ENCODE measurements at places on chromosomes 3 and 15.

DNA sequence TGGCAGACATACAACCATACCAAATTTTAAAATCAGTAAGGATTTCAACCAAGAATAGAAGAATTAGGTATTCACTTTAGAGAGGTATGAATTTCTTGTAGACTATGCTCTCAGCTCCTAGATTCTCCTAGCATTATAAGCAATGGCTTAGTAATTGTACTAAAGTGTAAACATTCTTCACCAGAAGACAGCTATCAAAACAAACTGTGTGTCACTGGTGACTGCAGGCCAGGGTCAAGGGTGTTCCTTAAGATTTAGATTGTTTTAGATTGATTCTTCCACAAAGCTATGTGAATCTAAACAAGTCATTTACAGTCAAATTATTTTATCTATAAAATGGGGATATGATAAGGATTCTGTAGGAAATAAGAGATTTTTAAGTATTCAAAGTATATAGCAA is 23.1 kb upstream of the GP5 start:
- no peak for DNase-seq

GRCh38 chr3:107598926-107599771 is 76.4 kb downstream of the BBX start:
- DNase-seq, result peak; percentile 53

GRCh38 chr15:98800437-98801233 is 152.3 kb downstream of the IGF1R start:
- DNase-seq, result peak; percentile 80

DNA sequence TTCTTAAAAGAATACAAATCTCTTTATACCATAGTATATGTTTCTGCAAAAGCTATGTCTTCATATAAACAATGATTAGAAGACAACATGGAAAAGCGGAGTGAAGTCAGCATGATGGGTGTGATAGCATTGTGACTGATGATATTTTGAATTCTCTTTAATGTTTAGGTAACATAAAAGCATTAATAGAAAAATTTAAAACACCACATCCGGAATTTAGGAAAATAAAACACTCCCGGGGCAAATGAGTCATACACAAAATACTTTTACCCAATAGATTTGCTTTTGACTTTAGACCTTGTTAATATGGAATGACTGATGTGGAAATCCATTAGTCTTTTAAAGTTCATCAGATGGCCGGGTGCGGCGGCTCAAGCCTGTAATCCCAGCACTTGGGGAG is 134.7 kb downstream of the P3H2 start:
- DNase-seq, result no peak

GRCh38 chr3:158789592-158789991 is 12.3 kb upstream of the MFSD1 start:
- DNase-seq, result no peak

DNA sequence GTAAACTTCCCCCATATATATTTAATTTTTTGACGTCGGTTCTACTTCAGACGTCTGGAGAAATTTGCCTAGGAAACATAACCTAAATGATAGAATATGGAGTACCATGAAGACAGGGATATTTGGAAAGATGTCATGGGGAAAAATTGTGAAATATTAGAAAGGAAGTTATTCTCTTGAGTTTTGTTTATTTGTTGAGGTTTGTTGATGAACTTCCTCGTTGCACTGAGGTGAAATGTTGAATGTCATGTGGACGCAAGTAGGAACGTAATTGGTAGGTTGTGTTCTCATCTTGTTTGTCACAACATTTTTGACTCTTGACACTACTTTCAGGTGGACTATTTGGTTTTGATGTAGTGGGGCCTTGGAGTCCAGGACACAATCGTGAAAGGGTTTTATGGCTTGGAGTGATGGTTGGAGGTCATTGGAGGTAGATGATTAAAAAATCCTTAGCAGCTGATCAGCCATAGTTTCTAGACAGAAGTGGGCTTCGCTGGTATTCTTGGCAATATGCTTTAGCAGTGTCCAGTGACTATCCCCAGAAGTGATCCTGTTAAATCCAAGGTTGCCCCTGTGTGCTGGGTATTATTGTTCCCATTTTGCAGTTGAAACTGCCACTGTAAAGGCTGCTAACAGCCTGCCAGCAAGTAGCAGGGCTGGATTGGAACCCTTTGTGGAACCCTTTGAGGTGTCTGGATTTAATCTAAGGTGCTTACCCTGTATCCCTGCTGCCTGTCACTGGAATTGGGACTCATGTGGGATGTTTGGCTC is 1.5 kb downstream of the ABHD5 start:
- no peak for DNase-seq

GRCh38 chr15:99207672-99208071 is 41.7 kb downstream of the TTC23 start:
- DNase-seq, result no peak

DNA sequence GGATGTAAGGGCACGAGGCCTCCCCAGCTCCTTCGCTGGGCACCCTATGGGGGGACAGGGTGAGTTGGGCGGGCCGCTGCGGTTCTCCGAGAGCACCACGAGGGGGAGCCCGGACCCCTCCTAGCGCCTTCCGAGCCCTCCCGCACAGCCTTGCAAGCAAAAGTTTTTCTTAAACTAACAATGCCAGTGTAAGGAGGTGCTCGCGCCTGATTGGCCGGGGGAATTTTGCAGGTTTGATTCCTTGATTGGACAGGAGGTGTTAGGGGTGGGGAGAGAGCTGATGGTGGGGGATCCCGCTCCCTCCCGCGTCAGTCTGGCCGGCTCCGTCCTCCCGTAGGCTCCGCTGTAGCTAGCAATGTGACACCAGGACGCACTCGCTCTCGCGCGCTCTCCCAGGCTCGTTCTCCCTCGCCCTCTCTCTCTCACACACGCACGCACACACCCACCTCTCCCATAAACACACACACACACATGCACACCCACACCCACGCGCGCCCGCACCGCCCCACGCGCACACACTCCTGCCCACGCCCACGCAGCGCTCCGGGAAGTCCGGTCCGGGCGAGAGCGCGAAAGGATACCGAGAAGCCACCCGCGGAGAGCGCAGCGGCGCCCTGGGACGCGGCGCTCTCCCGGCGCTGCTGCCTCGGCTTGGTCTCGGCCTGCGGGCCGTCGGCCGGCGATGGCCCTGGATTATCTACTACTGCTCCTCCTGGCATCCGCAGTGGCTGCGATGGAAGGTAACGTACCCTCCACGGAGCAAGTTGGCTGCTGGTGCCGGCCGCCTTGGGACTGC is at the start of gene EPHB1:
Gene EPHB1 (plus strand): TSS at position 311 of the 796 bp plus-strand sequence.
- peak; percentile 93 for DNase-seq

GRCh38 chr3:106071306-106071705 is 202.5 kb upstream of the CBLB start:
- DNase-seq, result no peak

- no peak for DNase-seq
These were observed 8.1 kb downstream of the CAV3 start for GRCh38 chr3:8741581-8742261.

GRCh38 chr15:31352339-31352751 is 25.7 kb downstream of the KLF13 start:
- DNase-seq, result no peak

DNA sequence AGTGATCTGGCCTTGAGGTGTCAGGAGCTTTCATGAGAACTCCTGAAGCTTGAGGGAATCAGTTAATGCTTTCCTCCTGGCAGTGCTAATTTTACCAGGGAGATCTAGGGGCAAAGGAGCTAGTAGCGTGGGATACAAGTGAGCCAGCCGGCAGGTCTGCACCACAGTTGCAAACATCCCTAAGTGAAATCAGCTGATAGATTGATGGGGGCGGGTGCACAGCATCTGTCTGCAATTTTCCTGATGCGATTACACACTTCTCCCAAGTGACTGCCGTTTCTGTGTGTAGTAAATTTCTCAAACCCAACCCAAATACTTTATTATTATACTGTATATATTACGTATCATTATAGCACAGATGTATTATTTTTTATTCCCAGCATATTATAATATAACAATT is 304.5 kb downstream of the AGBL1 start:
- DNase-seq, result peak; percentile 42

DNA sequence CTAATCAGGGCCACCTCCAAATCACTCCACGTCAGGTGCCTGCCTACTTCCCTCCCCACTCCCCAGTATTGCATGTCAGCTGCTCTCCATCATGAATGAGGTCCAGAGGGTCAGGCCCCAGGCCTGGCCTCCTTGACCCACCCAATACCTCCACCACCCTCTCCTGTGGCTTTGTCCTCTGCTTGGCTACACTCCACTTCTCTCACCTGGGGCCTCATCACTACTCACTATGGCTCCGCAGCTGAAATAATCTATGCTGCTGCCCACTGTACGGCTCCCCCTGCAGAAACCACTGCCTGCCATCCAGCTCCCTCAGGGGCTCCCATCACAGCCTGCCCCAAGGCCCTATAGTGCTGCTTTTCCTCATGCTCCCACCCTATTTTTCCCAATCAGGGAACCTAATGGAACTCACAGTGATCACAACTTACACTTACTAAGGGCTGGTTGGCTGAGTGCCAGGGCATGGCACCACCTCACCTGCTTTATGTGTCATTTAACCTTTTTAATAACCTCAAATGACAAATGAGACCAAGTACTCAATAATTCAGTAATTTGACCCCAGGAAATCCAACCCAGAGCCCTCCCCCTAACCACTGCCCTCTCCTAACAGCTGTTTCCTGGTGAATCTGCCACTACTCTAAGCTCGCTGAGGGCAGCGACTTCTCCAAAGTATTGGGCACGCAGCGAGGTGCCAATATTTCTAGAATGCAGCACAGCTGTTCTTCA is 2.3 kb downstream of the GORASP1 start:
- no peak for DNase-seq

GRCh38 chr15:70060993-70061305 is 36.8 kb downstream of the TLE3 start:
- DNase-seq, result no peak

GRCh38 chr3:170346481-170347392 is 10.8 kb upstream of the SKIL start:
- no peak for DNase-seq

DNA sequence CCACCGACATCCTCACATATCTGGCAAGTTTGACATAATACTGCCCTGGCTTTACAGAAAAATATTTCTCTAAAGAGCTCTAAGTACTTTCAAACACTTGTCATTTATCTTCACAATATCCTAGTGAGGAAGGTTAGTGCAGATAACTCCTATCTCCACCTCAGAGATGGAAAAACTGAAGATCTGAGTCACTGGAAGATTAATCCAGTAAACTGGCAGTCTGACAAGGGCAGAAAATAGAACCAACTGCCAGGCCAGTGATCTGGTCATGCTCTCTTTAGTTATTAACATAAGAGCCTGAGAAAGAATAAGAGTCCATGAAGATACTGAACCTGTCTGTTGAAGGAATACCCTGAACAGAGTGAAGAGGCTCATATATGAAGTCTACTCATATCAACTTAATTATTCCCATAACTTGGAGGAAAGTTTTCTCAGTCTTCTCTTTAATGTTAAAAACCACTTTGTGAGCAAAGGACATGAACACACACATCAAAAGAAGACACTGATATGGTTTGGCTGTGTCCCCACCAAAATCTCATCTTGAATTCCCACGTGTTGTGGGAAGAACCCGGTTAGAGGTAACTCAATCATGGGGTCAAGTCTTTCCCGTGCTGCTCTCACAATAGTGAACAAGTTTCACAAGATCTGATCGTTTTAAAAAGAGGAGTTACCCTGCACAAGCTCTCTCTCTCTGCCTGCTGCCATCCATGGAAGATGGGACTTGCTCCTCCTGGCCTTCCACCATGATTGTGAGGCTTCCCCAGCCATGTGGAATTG is 61.4 kb downstream of the GOLIM4 start:
- DNase-seq, result no peak

DNA sequence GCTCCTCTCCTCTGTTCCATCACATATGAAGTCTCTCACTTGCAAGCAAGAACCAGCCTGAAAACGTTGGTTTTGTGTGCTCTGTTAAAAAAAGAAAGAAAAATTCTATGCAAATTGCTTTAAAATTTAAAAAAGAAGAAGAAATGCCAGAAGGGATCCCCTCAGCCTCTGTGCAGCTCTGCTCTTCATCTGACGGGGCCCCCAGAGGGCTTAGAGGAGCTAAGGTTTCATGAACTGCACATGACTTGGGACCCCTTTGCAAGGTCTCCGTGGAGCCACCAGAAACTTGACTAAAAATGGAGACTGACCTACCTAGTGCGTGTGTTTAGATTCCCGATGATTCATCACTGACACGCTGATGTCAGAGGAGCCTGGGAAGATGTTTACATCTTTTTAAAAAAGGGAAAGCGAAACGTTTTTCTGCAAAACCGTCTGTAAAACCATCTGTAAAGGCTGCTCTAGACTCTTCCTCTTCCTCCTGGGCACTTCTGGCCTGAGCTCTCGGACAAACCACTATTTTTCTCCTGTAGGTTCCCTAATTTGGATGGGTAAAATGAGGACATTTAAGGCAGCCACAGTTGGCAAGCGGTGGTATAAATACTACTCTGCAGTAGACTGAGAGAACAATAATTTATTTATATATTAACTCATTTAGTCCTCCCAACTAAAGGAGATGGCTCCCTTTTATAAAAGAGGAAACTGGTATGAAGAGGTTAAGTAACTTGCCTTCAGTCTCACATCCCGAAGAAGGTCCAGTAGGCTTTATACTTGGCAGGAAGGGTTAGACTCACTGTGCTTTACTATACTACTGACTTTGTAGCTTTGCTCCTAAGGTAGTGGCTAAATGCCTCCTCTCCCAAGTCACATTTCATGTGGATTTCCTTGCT is 67.2 kb upstream of the POLG start:
- DNase-seq, result no peak

- DNase-seq, result peak; percentile 90
These were observed 113.0 kb upstream of the PFN2 start for GRCh38 chr3:150083655-150084042.

GRCh38 chr3:44962621-44963393 is 13.2 kb downstream of the ZDHHC3 start:
- no peak for DNase-seq

- no peak for DNase-seq
These were observed 88.1 kb downstream of the VPS8 start for GRCh38 chr3:184899953-184900595.

- no peak for DNase-seq
These were observed 41.1 kb downstream of the USP3 start for GRCh38 chr15:63545520-63545919.
